Right renal cortex interstitium (tissue), 3 donors: ENCODE measurements at places on chromosomes 3 and 15. TPM values are rescaled to one million over a fixed set of nuclear protein-coding genes. Genes with fewer than 3 reads are reported as not detected.

DNA sequence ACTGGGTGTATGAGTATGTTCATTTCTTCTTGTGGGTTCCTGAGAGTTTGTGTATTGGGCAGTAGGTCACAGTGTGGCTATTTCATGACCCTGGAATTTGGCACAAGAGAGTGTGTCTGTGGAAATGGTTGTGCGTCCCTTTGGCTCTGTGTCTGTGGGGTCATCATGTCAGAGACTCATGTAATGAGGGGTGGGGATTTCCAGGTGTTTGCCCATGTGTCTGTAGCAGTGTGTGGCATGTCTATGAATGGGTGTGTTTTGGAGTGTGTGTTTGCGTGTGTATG lies 1.3 kb upstream of the GATA2 start:
- no peak for DNase-seq

DNA sequence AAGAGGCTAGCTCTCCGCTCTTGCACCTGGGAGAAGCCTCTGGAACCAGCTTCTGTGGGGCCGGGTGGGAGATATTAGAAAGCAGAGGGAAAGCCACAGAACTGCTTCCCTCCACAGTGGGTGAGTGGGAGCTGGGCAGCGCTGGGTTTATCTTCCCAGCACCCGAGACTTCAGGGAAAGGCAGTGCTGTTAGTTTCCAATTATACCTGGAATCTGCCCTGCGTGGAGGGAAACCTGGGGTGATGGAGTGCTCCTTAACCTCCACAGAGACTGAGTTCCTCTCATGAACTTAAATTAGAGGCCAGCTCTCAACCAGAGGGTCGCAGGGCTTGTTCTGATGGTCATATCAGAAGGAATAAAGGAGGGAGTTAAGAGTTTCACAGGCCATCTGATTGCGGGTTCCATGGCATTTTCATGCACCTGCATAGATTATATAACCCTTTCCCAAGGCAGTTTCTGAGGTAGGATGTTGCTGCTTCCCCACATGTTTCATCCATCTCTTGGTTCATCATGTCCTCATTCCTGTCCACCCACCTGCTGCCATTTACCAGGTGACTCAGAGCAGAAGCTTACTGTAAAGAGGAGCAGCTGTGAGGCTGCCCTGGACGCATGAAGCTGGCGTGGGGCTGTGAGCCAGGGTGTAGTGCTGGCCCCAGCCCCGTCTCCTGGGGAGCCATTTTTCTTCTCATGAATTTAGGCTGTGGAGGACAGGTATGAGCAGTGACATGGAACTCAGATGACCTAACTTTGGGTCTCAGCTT lies 42.5 kb downstream of the CA12 start:
- no peak for DNase-seq

- DNase-seq, result no peak
These were observed 335.9 kb downstream of the VPS13C start for GRCh38 chr15:61724251-61724939.

The TERC gene
- polyA plus RNA-seq, result not detected

DNA sequence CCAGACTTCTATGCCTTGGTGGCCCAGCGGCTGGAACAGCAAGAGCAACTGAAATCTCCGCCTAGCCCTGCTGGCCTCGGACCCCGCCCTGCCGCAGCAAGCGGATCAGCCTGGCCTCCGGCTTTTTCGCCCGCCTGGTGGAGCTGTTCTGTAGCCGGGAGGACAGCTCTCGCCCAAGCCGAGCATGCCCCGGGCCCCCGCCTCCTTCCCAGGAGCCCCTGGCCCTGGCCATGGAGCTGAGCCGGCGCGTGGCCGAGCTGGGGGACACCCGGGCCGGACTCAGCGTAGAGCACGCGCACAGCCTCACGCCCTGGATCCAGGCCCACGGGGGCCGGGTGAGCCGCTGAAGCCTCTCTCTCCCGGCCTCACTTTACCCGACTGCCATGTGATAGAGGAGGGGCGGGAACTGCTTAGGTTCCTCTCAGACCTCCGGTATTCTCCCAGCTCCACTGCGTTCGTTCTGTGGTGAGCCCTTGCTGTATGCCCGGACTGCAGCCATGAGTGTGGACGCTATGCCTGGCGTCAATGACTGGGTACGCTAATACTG lies 24.1 kb upstream of the MRPL3 start:
- no peak for DNase-seq

GRCh38 chr3:123540285-123540684 lies 44.6 kb downstream of the HACD2 start:
- DNase-seq, result no peak

The ROPN1 gene
- polyA plus RNA-seq, result not detected

DNA sequence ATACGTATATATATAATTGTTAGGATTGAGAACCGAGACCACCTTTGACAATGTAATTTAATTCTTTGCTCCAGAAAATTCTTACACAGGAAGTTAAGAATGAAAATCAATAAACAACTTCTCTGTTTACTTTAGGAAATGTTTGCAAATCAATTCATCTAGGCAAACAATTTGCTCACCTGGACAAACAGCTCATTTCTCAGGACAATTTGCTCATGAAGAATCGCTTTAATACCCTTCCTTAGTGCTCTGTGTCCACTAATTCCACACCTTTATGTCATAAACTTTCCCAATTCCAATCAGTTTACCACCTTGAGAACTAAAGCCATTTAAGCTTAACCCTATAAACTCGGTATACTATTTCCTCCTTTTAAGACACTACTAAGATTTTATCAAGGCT lies 292.2 kb downstream of the BCHE start:
- DNase-seq, result no peak

The VEPH1 gene
- 58.5 TPM for polyA plus RNA-seq

The GOLGA6A gene
- polyA plus RNA-seq, result 0.36 TPM

DNA sequence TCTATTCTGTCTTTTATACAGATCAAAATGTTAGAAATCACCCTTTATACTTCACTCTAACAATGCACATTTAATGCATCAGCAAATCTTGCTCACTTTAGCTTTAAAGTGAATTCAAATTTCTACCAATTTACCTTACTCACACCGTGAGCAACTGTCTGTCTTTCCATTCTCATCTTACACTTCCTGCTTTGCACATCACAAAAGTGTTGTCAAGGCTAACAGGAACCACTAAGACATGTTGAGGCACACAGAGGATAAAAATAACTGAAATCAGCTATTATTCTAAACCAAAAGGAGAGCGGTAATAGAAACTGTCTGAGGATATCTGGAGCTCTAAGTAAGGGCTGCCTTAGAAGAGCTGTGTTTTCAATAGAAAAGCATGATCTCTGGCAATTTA lies 519.9 kb downstream of the ZBBX start:
- DNase-seq, result no peak

GRCh38 chr3:175288621-175289020 lies 429.5 kb downstream of the NAALADL2 start:
- DNase-seq, result no peak

The PRSS50 gene
- polyA plus RNA-seq, result 1.4 TPM

The SLC15A2 gene
- polyA plus RNA-seq, result 9.0 TPM

DNA sequence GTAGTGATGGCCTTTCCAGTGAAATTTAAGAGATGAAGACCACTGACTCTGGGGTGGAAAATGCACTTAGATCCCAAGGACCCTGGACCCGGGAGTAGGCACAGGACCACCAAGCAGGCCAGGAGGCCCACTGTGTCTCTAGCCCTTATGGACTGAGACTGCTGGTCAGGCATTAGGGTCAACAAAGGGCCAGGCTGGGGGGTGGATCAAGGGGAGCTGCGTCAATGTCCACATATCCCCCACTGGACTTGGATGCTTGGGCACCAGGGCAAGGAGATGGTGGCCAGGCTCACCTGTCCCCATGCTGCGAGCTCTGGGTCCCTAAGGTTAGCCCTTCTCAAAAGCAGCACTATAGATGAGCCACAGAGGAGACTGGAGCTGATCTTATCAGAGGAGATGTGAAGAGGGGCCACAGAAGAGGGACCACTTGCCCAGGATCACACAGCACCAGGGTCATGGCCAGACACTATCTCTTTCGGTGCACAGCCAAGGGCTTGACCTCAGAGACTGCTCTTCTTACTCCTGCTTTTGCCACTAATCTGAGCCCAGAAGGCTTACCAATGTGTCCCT lies 14.7 kb downstream of the RAB6B start:
- DNase-seq, result no peak
